Foreskin keratinocyte (primary cell): ENCODE measurements at places on chromosomes 6 and 20. TPM values are rescaled to one million over a fixed set of nuclear protein-coding genes. Genes with fewer than 3 reads are reported as not detected.

Gene NTSR1
- 2.3 and 2.8 TPM in 2 replicates for total RNA-seq

Gene SOX18
- not detected in 2 replicates for total RNA-seq

Gene KHDC1L
- 0.21 TPM in 1 of 2 replicates, not detected in the other for total RNA-seq

Gene PHF3
- 31.6 and 34.2 TPM in 2 replicates for total RNA-seq

Gene FOXQ1
- 2.8 and 4.5 TPM in 2 replicates for total RNA-seq

Gene PACSIN1
- total RNA-seq, result 0.07 TPM in 1 of 2 replicates, not detected in the other
